Renal pelvis (tissue), 12 donors: ENCODE measurements at places on chromosomes 5 and 9. TPM values are rescaled to one million over a fixed set of nuclear protein-coding genes. Genes with fewer than 3 reads are reported as not detected.

DNA sequence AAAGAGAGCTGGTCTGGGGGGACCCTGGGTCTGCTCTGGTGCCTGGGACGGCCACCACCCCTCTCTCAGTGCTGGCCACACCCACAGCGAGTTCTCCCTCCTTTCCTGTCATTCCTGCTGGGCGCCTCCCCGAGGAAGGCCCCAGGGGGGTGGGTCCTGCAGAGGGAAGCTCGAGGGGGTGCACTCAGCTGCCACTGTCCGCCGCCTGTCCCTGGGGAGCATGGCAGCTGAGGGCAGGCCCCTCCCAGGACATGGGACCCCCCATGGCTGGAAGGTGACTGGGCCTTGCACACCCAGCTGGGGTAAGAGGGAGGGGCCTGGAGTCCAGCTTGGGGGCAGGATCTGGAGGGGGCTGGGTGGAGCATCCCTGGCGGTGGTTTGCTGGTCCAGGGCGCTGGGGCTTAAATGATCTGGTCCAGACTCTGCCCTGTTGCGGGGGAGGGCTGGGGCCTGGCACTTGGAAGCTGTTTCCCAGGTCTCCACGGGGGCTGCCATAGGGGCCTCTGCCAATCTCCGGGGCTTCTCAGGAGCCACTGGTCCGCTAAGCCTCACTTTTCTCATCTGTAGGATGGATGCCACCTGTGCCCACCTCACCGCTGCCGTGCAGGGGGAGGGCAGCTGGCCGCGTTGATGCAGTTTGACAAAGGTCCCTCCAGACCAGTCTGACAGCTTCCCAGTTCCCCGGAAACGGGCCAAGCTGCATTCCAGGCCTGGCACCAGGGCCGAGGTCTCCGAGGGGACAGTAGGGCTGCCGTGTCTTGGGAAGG is 6.0 kb upstream of the SLC2A6 start:
- DNase-seq = no peak

DNA sequence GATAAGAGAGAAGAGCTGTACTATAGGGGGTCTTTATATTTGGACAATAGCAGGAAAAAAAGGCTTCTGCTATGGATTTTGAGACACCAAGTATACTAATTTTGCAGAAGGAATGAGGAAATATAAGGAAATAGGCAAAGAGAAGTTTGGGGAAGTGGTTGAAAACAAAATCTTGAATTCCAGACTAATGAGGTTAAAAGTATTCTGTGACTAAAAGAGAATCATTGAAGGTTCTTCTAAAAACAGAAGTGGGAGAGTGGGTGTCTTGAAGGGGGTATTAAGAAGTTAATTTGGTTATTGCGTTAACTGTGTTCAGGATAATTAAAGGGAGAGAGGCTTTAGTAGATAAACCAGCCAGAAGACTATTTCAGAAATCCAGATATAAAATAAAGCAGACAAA is 148.7 kb downstream of the RFK start:
- DNase-seq = no peak

GRCh38 chr9:33166231-33167083 is 679 bp downstream of the B4GALT1 start:
- no peak for DNase-seq

DNA sequence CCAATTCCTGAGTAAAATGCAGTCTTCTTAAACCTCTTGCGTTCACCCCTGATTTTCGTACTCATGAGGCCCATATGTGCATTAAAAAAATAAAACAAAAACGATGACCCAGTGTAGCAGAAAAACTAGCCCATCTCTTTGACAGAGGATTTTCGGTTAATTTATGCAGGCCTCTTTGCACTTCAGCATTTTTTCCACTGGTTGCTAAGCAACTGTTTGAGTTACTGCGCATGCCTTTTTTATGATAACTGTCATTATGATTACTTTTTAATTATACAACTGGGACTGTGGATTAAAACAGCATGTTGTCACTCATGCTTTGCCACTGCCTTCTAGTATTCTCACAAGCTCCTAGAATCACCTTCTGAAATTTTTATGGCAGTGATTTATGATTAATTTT is 165.0 kb downstream of the SMARCA2 start:
- no peak for DNase-seq

The PCDHGA1 gene
- polyA plus RNA-seq = 1.7 TPM

GRCh38 chr9:136273244-136273865 is 27.7 kb upstream of the QSOX2 start:
- DNase-seq = no peak

DNA sequence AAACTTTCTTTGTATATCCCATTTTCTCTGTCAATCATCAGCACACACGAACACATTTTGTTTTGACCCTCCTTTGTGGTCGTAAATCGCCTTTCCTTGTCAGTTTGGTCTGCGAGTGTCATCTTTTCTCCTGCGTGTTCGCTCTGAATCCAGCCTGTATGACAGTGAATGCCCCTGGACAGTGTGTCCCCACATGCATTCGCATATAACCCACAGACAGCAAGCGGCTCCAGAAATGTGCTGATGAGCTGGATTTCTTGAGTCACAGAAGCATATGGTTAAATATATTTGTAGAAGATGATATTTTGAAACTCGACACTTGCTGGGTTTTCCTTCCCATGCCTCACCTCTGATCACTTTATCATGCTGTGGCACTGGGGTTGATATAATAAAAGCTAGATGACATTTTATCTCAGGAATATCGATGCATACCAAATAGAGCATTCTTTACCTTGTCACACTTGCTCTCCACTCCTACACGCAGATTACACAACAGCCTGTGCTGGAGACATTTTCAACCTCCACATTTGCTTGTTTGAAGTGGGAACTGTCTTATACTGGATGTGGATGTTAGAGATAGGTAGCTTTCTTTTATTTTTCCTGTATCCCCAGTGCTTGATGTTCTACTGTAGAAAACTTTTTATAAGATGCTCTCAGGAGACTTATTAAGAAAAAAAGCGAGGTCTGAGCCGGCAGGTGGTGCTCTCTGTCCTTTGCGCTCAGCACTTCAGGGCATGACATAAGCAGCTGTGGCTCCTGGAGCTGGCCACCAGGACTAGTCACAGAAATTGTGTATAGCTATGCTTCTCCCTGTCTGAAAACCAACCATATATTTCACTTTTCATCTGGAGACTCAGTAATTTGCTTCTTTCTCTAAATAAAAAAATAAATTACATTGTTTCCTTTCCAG is 215.1 kb downstream of the SH3GL2 start:
- DNase-seq = no peak

GRCh38 chr5:154482528-154483449 is 4.8 kb upstream of the HAND1 start:
- no peak for DNase-seq

- no peak for DNase-seq
Observed at GRCh38 chr9:6632516-6633183, 12.9 kb downstream of the GLDC start.

GRCh38 chr5:60519372-60519771 is 180.6 kb downstream of the DEPDC1B start:
- DNase-seq = no peak

DNA sequence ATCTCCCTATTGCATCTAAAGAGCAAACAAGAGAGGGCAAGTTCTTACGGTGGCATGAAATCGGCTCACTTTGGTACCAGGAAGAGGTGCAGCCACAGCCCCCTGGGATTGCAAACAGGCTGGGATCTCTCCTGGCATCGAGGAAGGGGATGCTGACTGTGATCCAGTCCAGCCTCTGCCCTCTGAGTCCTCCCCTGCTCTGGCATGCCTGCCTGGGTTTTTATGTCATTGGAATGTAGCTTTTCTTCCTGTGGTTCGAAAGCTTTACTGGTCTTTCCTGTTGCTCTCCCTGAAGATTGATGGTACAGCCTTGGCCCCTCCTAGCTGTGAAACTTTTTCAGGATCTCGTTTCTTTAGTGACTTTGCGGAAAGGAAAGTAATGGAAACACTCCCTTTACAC is 6.6 kb downstream of the SLC46A2 start:
- peak; percentile 78 for DNase-seq

DNA sequence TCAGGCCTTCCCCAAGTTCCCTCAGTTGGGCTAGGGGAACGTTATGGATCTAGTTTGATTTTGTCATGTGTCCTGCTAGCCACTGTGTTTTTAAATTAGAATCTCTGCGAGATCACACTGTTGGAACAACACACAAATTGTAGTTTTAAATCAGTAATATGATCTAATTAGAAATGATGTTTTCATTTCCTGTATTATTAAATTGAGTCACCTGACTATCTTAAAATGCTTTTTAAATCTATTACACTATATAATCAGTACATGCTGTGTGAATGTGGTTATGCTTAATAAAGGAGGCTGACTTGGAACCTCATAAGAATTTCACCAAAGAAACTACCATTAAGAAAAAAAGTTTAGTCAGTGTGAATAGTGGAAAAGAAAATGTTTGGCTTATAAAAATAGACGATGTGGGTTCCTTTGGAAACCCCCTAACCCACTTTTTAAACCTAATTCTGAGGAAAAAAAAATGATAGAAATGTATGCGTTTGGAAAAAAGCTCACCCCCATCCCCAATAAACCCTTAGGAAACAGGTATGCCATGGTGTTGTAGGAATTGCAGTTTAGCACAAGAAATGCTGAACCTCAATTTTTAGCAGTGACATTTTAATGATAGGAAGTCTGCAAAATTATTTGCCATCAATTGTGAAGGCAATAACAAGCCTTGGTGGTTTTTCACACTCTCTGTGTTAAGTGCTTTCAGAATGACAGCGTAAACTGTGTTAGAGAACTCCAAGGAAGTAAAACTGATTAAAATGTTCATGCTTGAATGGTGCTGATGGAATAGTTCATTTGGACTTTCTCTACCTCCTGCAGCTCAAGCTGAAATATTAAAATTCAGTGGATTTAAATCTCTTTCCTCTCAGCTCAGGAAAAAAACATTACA is 59.0 kb downstream of the TLE4 start:
- DNase-seq = no peak

GRCh38 chr5:399296-400281 is 43.4 kb upstream of the EXOC3 start:
- peak; percentile 86 for DNase-seq

- peak; percentile 79 for DNase-seq
Observed at GRCh38 chr9:91843623-91844148, 106.3 kb downstream of the ROR2 start.

- no peak for DNase-seq
Observed at GRCh38 chr5:128062172-128062746, 21.3 kb upstream of the SLC12A2 start.

- no peak for DNase-seq
Observed at GRCh38 chr9:96874947-96875460, 20.7 kb upstream of the ZNF782 start.

GRCh38 chr9:77735494-77735893 is 87.4 kb upstream of the GNA14 start:
- DNase-seq = no peak

DNA sequence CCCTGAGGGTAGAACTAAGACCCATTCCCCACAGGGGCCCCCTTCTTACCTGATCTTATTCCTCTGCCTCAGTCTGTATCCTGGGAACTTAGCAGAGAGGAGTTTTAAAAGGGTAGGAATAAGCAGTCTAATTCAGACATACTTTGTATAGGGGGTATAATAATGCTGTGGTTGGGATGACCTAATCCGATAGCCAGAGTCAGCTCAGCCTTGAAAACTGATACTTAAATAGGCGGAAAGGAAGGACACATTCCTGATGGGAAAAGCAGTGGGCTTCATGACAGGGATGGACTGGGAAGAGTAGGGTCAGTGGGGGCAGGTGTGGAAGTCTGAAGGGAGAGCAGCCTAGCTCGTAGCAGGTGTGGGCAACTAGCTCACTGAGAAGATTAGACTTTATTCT is 52.2 kb upstream of the TESK1 start:
- DNase-seq = no peak

GRCh38 chr5:29697785-29698414 is 1495.6 kb upstream of the CDH6 start:
- peak; percentile 1 for DNase-seq

The TMEM215 gene
- 0.15 TPM for polyA plus RNA-seq

GRCh38 chr9:99127356-99128132 is 22.6 kb downstream of the TGFBR1 start:
- no peak for DNase-seq

The GFI1B gene
- polyA plus RNA-seq = 0.91 TPM

The ALAD gene
- polyA plus RNA-seq = 42.1 TPM

DNA sequence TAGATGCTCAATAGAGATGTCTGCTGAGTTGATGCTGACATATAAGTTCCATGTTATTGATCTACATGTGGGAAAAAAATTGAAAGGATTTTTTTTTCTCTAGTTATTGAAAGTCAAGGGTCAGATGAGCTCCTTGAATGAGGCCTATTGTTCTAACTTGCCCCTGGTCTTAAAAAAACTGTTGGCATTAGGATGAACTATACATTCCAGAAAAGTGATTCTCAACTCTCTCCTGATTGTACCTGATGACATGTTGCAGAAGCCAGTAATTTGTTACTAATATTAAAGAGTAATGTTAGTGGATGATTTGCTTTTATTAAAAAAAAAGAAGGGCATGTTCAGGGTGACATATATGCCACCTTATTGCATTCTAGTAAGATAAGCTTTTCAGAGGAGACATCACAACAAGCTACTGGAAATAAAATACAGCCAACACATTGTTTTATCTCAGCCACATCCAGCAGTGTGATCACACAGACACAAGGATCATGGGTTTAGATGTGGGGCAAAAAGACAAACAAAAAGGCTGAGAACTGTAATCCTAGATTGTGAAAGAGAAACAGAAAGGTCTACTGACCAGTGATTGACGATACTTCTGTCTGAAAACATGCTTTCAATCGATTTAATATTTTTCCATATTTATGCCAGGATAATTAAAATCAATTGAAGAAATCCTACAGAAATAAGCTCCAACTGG is 1314.1 kb upstream of the C9orf72 start:
- no peak for DNase-seq

The SPINK6 gene
- not detected for polyA plus RNA-seq
